ENCODE measurements at places on chromosomes 16 and 17.
A peak's percentile ranks its signal among the peaks of the same experiment; 100 is the strongest.

GRCh38 chr17:80414508-80414802 is 512 bp upstream of the ENDOV start:
- DNase-seq = peak; percentile 21

DNA sequence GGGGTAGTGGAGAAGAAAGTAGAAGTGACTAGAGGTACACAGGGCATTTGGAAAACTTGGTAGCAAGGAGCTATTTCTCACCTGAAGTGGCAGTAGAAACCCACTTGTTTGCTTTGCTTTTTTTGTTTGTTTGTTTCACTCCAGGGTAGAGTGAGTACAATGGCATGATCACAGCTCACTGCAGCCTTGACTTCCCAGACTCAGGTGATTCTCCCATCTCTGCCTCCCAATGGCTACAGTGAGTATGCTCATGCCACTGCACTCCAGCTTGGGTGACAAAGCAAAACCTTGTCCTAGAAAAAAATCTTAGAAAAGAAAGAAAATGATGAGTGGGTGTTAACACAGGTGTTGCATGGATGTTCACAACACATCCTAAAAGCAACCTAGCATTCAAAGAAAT is 40.4 kb downstream of the SCNN1G start:
- no peak for DNase-seq

- no peak for DNase-seq
Measured at GRCh38 chr17:82977606-82978005, 101.8 kb upstream of the METRNL start.

- peak; percentile 69 for DNase-seq
Measured at GRCh38 chr17:32319548-32319905, 22.4 kb downstream of the C17orf75 start.
